Stimulated activated naive CD8-positive, alpha-beta T cell treated with anti-CD3 and anti-CD28 coated beads, Interleukin-15, Interleukin-2, amounts not matched to agents 100 U/mL and 50 U/mL, for 24 hours (primary cell): ENCODE measurements at places on chromosomes 7 and 10.

DNA sequence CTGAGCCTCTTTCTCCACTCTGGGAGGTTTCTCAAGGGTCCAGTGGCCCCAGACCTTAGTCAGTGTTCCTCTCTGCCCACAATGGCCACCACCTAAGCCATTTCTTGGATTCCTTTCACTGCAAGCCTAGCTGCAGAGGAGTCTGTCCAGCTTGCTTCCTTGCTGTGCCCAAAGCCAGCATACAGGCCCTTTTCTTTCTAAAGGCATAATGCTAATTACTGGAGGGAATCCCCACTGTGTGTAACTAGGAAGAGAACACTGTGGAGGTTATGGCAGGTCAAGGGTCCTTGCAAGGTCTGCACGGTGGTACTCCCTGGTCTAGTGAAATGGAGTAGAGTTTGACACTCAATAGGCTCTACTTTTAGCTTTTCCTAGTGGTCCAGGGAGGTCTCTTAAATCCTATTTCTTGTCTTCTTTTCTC lies 70.4 kb upstream of the CC2D2B start:
- no peak for DNase-seq

DNA sequence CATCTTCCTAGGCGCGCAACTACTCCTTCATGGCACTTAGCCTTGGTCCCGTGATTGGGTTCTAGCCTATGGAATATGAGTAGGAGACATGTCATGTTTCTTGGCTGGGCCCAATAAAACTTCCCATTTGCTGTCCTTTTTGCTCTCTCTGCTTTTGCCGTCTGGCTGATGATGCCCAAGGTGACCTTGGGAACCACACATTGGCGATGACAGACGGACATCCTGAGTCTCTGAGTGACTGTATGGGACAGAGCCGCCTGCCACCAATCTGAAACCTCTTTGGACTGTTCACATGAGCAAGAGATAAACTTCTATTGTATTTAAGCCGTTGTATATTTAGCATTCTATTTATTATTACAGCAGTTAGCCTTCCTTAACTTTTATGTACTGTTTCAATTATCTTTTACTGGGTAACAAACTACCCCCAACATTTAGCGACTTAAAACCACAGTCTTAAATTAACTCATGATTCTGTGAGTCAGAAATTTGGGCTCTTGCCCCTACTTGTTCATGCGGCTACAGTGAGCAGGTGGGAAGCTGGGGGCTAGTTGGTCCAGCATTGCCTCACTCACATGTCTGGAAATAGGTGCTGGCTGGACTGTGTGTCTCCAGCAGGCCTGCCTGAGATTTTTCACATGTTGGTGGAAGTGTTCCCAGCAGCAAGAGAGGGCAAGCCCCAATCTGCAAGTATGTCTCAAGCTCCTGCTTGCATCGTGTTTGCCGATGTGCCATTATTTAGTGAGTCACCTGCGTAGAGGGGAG lies 71.7 kb downstream of the NOD1 start:
- DNase-seq = no peak

GRCh38 chr10:132536241-132536876 lies 1.2 kb upstream of the INPP5A start:
- DNase-seq = no peak

DNA sequence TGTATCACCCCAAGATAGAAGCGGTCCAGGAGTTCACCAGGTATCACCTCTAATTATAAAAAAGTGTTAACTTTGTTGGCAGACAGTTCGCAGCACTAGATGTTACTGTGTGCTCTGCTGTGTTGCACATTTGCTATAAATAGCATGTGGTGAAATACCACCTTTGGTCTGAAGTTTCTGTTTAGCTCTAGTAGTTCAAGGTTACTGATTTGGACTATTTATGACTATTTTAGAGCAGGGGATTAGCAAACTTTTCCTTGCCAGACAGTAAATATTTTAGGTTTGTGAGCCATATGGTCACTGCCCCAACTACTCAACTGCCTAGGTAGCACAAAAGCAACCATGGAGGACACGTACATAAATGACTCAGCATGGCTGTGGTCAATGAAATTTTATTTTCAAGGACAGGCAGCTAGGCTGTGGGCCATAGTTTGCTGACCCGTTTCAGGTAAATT lies 16.5 kb downstream of the DENND10 start:
- no peak for DNase-seq

- no peak for DNase-seq
Measured at GRCh38 chr7:71472962-71473361, 341.0 kb downstream of the GALNT17 start.

DNA sequence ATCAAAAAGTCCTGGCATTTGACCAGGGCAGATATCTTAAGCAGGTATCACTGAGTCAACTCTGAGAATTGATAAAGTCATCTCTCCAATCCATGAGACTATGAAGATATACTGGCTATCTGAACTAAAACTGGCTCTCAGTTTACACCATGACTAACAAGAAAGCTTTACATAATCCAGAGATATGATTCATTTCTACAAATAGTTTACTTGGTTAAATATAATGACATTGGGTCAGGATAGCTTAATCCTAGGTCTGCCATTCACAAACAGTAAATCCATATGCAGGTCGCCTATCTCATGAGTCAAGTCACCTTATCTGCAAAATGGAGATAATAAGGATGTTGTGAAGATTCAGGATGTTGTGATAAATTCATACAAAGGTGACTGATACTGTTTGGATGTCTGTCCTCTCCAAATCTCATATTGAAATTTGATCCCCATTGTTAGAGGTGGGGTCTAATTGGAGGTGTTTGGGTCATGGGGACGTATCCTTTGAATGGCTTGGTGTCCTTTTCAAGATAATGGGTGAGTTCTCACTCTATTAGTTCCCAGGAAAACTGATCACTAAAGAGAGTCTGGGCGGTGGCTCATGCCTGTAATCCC lies 117.4 kb downstream of the JMJD1C start:
- DNase-seq = no peak

- no peak for DNase-seq
Measured at GRCh38 chr7:74101061-74101681, 17.6 kb downstream of the LIMK1 start.

DNA sequence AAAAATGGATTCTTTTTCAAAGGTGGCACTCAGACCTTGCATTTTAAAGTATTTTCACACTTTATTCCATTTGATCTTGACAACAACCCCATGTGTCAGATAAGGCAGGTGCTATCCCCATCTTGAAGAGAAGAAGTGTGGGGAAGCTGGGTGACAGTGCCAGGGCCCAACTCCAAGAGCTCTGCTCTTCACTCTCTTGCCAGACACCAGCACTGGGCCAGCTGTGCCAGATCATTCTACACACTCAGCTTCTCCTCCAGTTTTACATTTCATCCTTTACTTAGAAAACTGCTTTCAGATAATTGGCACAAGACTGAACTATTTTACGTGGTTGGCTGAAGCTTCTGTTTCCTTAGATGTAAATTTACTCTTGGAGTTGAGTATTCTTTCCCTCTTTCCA lies 64.4 kb downstream of the ENO4 start:
- DNase-seq = no peak

GRCh38 chr10:125118011-125118611 lies 42.3 kb downstream of the CTBP2 start:
- DNase-seq = no peak

GRCh38 chr7:77903597-77903996 lies 105.0 kb downstream of the PHTF2 start:
- no peak for DNase-seq

- no peak for DNase-seq
Measured at GRCh38 chr10:96616961-96617360, 30.1 kb upstream of the TM9SF3 start.

DNA sequence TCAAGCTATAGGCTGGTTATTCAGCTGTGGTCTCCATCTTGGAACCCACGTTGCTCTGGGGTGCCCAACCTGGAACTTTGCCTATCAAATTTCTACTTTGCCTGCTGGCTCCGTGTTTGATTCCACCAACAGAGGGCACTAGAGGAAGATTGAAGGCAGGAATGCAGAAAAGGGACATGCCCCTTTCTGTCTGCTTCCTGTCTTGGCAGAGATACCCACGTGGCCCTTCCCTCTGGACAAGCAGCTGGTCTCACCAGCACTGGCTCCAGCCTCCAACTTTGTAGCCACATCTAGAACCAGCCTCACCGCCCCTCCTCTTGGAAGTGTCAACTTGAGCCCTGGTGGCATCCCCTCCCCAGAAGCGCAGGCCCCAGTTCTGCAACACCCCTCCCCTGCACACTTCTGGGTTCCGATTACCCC lies 52.1 kb upstream of the ZNF438 start:
- peak; percentile 73 for DNase-seq

DNA sequence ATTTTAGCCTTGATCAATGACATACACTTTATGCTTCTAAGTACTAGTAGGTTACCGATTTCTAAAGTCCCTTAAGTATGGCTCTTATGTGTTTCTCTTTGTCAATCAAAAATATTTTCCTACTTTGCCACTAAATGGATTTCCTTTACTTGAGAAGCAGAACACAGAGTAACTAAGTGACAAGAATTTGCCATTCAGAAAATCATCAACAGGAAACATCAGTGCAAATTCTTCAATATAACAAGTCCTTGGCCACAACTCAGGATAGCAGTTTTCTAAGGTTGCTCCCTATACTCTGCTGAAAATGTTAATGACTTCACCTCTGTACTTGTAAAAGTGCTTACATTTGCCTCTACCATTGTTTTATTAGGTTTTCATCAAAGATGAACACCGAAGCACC lies 239.6 kb upstream of the SLC26A5 start:
- no peak for DNase-seq

DNA sequence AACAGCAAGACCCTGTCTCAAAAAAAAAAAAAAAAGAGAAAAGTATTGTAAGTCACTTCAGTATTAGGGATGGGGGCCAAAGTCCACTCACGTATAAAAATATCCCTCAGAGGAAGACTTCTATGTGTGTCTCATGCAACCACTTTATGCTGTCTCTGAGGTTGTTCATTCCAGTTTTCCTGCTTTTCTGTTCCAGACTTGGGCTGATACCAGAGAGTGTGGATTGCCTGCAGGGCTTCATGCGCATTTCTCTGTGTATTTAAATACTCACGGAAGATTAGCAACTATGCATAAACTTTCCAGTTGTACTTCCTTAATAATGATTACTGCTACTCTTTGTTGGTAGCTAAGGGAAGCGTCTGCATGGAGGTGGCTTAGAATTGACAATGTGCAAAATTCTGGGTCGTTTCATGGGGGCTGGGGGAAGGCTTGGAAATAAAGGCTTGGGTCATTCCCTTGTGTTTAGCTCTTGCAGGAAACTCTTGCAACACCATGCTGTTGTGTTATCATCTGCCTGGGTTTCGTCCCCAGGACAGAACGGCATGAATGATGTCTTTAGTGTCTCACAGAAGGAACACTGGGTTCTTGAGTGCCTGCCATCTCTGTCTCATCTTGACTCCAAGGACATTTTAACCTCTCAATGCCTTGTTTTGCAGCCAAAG lies 54.1 kb downstream of the KIAA1217 start:
- no peak for DNase-seq

GRCh38 chr7:5519515-5519928 lies 95.9 kb upstream of the TNRC18 start:
- DNase-seq = no peak

- no peak for DNase-seq
Measured at GRCh38 chr10:126729314-126729870, 58.9 kb upstream of the C10orf90 start.

DNA sequence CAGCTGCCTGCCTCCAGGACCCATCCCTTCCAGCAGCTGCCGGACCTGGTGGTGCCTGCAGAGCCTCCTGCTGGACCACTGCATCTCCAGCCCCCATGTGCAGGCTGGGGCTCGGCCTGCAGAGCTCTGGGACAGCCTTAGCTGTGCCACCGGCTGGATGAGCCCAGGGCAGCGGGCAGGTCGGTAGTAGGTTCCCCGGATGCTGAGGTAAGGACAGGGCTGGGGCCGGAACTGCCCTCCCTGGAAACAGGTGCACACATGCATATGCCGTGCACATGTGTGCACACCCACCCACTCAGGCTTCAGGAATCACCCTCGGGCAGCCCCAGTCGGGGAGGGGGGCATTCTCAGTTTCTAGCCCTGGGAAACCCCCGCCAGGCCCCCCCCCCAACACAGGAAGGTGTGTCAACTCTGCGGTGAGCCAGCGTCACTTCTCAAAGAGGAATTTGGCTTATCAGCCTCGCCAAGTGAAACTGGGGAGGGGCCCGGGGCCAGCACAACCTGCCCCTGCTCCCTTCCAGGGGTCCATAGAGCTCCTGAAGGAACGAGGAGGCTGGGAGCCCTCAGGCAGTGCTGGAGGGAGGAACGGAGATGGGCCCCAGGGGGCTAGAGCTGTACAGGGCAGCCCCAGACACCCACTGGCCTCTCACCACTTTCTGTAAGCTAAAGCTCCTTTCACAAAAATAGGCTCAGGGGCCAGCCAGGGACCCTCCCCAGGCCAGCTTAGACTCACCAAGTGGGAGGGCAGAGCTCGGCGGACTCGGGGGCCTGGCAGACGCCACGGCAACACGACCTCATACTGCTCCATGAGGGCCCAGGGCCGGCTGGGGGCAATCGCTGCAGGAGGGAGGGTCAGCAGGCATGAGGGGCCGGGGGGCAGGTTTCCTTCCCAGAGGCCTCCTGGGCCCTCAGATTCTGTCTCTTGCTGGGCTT lies 1.7 kb downstream of the ADAM8 start:
- DNase-seq = peak; percentile 85

DNA sequence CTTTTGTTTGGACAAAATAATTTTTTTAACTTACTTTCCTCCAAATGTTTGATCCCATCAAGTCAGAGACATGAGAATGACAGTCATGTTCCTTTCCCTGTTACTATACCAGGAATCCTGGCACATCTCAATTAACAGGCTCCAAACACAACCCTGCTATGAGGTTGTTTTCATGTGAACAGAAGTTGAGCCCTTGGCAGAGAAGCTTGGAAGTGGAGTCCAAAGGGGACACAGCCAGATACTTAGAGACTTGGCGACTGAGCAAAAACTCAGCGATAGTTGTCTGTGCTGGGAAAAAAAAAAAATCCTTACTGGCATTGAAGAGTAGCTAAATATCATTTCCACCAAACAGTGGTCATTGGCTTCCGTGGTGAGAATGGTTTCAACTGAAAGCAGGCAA lies 12.8 kb downstream of the TUBAL3 start:
- no peak for DNase-seq
